ENCODE measurements at places on chromosomes 16 and 17. TPM values are rescaled to one million over a fixed set of nuclear protein-coding genes. Genes with fewer than 3 reads are reported as not detected.

DNA sequence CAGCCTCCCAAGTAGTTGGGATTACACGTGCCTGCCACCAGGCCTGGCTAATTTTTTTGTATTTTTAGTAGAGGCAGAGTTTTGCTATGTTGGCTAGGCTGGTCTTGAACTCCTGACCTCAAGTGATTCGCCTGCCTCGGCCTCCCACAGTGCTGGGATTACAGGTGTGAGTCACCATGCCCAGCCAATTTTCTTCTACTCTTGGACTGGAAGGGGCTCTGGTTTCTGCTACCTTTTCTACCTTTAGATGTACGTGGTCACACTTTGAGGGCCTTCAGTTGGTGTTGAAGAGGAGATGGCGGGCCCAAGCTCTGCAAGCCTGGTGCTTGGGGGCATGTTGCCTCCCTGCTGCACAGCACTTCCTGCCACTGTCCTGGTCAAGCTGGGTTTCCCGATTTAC, 173.6 kb downstream of the PRKCA start:
- DNase-seq: no peak

DNA sequence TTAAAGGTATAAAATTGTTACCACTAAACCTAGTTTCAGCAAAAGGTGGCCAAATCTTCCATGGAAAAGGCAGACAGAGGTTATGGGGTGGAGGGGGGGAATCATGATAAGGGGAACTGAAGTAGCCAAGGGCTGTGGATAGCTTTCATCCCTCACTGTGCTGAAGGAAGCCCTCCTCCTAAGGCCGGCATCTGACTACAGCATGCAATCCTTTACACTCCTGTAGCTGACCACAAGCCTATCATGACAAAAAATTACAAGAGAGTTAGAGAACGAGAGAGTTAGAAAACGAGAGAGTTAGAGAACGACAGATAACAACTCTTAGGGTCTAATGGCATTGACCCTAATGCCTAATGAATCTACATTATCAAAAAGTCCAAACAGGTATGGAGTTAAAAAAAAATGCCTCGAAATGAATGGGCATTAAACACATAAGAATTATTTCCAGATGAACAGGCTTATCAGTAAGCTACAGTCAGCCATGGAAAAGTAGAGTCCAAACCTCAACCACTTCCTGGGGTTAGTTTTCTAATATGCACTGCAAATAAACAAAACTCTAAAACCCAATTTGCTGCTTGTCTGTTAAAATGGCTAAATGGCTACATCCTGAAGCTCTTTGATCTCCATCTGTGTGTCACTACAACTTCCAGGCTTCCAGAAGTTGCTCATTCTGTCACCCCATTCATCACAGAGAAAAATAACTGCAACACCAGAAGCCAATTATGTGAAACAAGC, 29.7 kb downstream of the DUSP14 start:
- no peak for DNase-seq

DNA sequence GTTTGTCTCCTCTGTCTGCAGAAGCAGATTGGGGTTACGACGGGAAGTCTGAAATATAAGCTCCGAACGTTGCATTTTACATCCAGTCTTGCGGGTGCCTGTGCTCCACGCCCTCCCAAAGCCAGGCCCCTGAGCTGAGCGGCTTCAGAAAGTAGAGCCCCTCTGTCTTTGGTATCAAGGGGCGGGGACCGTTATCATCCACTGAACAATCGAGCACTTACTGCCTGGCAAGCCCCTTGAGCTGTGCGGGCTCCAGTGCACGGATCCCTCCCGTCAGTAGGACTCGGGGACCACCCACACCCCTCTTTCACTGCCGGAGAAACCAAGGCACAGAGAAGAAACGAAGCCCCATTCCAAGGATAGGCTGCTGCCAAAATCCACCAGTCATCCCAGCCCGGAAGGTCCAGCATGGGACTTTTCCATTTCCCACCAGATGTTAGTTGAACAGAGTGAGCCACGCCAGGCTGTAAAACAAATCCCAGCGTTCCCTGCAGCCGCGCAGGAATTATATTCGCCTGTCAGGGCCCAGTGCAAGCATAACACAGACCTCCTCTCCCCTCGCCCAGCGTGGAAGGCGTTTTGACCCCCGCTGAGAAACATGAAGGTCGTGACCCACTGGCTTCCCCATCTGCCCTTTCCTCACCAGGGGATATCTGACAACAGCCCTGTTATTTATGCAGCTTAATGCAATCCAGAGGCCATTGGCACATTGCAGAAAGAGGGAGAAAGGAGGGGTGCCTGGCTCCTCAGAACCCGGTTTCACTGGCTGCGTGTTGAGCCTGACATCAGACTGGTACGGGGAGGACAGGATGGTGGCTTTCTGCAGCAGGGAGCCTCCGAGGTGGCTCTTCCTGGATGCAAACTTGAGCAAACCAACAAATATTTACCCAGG, 212.2 kb upstream of the FOXF1 start:
- no peak for DNase-seq

GRCh38 chr17:80259457-80260068, 1.1 kb upstream of the RNF213 start:
- no peak for DNase-seq

MPP3 gene
- total RNA-seq: 30.7 TPM
